Fibroblast of the aortic adventitia (primary cell): ENCODE measurements at places on chromosomes 3 and 15.
A peak's percentile ranks its signal among the peaks of the same experiment; 100 is the strongest.

DNA sequence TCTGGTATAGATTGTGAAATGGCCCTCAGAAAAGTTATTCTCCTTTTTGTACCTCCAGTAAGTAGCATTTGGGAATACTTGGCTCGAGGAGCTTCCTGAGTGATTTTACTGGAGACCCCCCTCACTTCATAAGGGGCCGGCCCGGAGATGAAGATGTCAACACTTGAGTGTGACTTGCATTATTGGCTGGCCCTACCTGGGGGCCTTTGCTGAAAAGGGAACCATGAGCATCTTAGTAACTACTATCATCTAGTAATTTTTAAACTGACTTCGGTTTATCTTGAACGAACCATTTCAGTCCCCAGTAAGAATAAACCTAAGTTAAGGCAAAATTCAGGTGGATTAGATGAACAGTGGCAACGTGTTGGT lies 1.3 kb downstream of the FAIM start:
- DNase-seq: no peak

GRCh38 chr3:127431066-127431465 lies 143.2 kb upstream of the PRR20G start:
- no peak for DNase-seq

DNA sequence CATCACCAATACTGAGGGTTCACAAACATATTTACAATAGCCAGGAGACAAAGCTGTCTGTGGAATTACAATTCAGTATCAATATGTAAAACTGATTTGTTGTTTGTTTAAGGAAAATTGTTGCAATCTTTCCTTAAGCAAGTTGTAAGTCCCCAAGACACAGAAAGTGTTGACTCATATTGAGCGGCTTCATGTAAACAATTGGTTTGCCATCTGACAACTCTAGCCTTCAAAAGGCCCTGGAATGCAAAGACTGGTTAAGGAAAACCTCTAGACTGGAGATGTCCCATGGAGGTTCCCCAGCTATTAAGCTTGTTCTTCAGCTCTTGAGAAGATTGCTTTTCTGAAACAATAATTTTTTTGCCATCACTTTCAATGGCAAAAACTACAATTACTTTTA lies 283.7 kb upstream of the PROK2 start:
- no peak for DNase-seq

DNA sequence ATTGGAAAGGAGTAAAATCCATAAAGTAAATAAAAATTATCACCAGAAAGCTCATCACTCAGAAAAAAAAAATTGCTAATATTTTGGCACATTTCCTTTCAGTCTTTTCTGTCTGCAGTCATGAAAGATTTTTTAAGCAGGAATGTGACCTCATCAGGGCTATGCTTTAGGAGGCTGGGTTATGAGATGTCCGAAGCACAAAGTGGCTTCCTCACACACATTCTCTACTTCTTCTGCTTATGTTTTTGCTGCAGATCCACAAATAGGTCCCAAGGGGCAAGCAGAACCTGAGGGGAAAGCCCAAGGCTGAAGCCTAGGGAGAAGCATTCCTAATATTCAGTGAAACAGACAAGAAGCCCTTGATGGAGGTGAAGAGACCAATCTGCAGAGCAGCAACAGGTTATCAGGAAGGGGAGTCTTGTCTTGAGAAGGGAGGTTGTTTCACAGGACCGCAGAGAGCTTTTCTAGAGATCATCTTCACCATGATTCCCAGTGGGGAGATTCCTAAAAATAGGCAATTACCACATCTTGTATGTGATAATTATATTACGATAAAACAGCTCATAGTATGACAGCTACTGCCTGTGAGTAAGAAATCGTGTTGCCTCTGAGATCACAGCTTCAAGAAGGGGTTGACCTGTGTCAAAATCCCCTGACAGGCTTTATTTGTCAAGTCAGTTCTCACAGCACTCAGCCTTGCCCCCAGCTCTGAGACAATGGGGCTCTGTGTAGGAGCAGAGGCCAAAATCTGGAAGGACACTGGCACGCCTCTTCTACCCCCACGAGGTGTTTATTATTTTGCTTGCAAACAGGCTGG lies 60.5 kb downstream of the IGF2BP2 start:
- DNase-seq: peak; percentile 50

DNA sequence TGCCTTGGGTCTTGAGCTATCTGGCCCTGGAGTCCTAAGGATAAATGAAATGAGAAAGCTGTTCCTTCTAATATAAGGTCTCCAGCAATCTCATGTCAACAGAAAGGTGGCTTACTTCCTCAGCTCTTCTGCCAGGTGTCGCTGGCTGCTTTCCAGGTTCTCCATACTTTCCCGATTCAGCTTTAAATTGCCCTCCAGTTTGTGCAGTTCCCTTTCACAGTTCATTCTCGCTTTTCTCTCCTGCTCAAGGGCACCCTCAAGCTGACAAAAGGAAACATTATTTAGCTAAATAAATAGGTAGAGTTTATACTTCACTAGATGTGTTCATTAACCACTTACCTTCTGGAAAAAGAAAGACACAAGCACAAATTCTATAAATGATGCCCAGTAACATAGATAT lies 73.0 kb downstream of the MYH15 start:
- no peak for DNase-seq

GRCh38 chr3:137869022-137869421 lies 104.9 kb downstream of the SOX14 start:
- DNase-seq: no peak
